ENCODE measurements at places on chromosomes 13 and 19.

DNA sequence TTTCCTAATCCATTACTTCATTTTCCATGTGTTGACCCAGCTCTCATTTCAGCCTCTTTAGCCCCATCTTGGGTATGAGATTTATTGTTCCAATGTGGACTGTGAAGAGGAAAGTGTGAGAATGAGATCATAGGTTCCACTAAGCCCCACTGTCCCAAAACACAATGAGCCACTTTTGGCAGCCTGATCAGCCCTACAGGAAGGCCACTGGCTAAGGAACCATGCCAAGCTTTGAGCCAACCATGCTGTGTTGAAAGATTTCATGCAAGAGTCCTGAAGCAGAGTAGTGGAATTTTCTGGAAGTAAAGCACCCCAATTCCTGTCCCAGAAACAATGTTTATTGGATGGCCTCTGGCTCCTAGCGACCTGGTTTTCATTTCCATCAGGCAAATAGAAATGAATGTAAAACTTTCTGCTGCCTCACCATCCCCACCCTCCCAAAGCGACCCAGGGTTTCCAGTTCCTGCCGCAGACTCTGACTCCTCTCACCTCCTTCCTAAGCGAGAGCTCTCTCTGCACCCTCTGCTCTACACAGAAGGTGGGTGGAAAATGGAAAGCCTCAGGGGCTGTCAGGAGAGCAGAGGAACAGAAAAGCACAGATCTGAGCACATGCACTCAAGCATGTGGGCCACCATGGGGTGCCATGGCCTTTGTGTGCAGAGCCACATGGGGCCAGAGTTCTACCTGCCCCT lies 73.1 kb downstream of the KCTD12 start:
- no peak for DNase-seq

GRCh38 chr19:3073159-3073563 lies 10.9 kb upstream of the TLE5 start:
- DNase-seq: no peak

- DNase-seq: no peak
These were observed 22.5 kb downstream of the DOT1L start for GRCh38 chr19:2186071-2186846.

DNA sequence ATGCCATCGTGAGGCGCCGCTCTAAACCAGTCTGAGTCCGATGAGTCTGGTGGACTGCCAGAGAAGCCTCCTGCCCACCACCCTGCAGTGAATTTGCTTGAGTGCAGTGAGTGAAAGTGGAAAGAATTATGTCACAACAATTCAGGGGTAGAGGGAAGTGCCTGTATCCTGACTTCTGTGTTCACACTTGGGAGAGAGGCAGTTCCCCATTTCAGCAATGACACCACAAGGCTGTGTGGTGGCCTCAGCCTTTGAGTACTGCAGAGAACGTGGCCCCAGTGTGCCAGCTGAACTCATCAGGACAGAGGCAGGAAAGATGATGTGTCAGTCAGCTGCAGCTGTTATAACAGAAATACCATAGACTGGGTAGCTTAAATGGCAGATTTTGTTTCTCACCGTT lies 155.6 kb downstream of the COG6 start:
- no peak for DNase-seq

DNA sequence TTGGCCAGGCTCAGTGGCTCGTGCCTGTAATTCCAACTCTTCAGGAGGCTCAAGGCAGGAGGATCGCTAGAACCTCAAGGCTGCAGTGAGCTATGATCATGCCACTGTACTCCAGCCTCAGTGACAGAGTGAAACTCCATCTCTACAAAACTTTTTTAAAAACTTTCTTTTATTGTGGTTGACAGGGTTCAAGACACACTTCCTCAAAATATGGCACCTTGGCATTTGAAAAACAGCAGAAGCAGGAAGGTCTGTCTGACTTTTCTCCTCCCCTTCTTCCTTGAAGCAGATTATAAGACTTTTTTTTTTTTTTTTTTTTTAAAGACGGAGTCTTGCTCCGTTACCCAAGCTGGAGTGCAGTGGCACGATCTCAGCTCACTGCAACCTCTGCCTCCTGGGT lies 100.3 kb downstream of the TM9SF2 start:
- DNase-seq: no peak

DNA sequence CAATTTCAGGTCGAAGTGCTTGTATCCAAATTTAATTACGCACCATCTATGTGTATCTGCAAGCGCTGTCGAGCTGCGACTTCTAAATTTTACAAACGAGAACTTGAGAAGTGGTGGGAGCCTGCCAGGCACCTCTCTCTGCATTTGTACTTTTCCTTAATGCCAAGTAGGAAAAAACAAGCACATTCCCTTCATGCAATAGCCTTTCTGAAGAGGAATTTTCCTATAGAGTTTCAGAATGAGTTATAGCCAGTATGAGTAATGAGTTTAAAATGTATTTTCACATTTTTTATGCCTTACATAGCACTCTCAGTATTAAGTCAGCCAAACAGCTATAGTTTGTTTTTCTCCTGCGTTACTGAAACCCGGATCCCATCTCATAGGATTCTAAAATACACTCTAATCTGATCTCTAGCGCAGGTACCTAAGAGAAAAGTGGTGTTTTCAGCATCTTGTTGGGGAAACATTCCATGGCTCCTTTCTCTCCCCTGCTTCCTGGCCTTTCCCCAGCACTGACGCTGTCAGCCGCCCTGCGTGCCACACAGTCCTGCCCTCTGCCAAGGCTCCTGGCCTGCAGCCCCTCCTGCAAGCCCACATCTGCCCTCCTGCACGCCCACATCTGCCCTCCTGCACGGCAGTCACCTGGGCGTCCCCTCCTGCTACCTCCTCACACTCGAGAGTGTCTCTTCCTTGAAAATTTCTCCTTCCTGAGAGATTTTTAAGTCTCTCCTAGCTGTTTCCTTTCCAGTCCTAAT lies 526.9 kb downstream of the MYO16 start:
- DNase-seq: no peak

DNA sequence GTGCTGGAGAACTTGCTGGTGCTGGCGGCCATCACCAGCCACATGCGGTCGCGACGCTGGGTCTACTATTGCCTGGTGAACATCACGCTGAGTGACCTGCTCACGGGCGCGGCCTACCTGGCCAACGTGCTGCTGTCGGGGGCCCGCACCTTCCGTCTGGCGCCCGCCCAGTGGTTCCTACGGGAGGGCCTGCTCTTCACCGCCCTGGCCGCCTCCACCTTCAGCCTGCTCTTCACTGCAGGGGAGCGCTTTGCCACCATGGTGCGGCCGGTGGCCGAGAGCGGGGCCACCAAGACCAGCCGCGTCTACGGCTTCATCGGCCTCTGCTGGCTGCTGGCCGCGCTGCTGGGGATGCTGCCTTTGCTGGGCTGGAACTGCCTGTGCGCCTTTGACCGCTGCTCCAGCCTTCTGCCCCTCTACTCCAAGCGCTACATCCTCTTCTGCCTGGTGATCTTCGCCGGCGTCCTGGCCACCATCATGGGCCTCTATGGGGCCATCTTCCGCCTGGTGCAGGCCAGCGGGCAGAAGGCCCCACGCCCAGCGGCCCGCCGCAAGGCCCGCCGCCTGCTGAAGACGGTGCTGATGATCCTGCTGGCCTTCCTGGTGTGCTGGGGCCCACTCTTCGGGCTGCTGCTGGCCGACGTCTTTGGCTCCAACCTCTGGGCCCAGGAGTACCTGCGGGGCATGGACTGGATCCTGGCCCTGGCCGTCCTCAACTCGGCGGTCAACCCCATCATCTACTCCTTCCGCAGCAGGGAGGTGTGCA lies 587 bp downstream of the S1PR4 start:
- no peak for DNase-seq

GRCh38 chr19:38290631-38291147 lies 13.4 kb upstream of the C19orf33 start:
- DNase-seq: no peak

- no peak for DNase-seq
These were observed 23.8 kb downstream of the PRAM1 start for GRCh38 chr19:8478598-8478997.

DNA sequence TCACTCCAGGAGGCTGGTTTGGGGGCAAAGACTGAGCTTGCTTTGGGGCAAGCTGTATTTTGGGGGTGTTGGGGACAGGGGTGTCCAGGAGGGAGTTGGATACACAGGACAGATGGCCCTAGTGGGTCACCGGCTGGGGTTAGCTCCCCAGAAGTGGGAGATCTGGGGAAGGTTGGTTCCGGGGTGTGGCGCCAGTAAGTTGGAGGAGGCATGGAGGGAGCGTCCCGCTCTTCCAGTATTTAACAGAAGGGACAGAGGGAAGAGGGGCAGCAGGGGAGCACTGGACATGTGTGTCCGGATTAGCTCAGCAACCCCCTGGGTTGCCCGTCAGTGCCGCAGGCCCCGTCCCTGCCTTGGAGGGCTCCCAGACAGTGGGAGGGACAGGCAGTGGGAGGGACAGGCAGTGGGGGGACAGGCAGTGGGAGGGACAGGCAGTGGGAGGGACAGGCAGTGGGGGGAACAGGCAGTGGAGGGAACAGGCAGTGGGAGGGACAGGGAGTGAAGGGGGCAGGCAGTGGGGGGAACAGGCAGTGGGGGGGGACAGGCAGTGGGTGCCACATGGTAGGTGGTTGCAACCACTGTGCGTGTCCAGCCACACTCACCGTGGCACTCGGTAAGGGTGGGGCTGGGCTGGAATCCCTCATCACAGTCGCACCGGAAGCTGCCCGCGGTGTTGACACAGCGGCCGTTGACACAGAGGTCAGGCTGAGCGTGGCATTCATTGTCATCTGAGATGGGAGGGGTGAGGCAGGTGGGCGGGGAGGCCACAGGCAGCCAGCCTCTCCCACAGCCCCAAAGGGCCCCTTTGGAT lies 33.2 kb downstream of the CCL25 start:
- no peak for DNase-seq

GRCh38 chr19:34241513-34242337 lies 12.6 kb upstream of the GARRE1 start:
- no peak for DNase-seq

DNA sequence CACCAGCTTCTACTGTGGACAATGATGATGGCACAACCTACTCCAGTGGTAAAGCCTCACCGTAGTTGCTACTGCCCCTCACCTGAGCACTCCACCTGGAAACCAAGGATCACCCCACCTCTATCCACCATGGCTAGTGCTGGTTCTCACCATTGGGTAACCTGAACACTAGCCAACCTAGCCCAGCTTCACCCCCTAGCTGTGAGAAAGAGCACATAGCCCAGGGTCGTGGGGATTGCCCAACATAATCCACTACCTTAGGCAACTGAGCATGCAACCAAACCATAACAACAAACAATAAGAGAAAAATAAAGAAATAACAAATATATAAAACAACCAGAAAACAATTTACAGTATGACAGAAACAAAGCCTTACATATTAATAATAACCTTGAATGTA lies 560.1 kb downstream of the DIAPH3 start:
- DNase-seq: no peak

GRCh38 chr19:16371540-16371986 lies 46.9 kb downstream of the KLF2 start:
- DNase-seq: no peak

DNA sequence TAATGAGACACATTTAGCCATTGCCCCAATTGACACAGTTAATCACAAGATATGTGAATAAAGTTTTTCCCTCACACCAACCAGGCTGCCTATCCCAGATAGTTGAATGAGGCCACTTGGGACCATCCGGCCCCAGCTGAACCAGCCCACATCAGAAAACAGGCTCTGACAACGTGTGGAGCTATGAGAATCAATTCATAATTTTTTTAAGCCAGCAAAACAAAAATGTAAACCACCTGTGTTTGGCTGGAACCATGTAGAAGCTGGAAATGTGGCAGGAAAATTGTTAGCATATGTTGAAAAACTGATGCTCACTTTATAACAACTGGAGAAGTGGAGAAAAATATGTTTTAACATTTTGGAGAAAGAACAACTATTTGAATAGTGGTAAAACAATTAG lies 1161.3 kb downstream of the SLITRK1 start:
- no peak for DNase-seq

DNA sequence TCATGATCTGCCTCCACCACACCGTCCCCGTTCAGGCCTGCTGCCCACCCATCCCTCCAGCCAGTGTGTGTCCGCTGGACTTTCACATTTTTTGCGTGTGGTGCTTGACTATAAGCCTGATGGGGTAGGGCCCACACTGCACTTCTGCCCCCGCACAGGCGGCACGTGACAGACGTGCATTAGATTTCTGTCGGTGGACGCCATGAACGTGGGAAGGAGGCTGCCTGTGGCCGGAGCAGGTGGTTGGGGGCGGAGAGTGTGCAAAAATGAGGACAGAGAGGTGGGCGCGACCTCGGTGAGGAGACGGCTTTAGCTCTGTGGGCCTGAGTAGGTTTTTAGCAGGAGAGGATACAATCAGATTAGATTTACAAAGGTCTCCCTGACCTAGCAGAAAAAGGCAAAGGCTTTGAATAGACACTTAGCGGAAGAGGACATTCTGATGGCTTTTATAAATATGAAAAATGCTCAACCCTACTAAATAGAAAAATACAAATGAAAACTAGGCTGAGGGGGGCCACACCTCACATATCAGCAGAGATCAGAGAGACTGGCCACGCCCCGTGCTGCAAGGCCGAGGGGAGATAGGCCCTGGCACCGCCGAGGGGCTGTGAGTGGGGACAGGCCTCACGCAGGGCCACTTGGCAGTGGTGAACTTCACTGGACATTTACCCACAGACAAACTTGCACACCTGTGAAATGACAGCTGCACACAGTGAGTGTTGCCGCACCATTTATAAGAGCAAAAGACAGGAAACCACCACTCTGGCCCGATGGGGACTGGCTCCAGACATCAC lies 25.4 kb downstream of the PAK4 start:
- no peak for DNase-seq

DNA sequence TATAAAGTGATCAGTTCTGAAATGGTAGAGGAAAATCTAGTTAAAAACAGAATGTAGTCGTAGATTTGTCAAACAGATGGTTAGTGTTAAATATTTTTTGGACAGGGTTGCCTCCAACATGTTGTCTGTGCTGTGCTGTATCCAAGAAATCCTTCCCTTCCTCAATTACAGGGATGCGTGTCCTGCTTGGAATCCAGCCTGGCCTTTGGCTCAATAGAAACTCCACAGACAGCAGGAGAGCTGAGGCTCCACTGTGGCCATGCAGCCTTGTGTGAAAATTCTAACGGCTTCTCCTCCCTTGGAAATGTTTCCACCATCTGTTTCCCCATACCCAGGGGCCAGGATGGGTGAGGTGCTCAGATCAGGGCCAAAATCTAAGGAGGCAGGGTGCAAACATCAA lies 67.7 kb upstream of the USP29 start:
- no peak for DNase-seq

DNA sequence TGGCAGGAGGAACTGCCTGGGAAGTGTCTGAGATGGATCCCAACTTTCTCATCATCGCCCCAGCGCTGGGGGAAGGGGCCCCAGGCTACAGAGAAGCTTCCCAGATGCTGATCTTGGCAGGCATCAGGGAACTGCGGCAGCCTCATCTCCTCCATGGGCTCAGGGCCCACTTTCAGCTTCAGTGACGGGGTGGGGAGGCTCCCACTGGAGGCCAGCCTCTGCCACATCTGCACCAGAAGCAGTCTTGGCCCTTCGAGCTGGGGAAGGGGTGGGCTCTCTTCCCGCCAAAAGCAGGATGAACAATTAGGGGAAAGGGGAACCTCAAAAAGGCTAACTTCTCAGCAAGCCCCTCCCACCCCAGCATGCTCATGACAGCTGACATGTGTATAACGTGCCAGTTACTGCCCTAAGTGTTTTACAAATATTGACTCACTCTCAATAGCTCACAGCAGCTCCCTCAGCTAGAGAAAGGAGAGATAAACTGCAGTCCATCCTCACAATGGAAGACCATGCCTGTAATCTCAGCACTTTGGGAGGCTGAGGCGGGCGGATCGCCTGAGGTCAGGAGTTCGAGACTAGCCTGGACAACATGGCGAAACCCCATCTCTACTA lies 7.1 kb upstream of the S1PR2 start:
- peak; percentile 12 for DNase-seq

- DNase-seq: no peak
These were observed 4.1 kb downstream of the KLK2 start for GRCh38 chr19:50877338-50877737.

- no peak for DNase-seq
These were observed 39.1 kb upstream of the RNF113B start for GRCh38 chr13:98216135-98216565.

All from NCI-H187 treated with DMSO at 0.1 percent for 48 hours (cell line).